ENCODE measurements at places on chromosomes 12 and 14. TPM values are rescaled to one million over a fixed set of nuclear protein-coding genes. Genes with fewer than 3 reads are reported as not detected.
A peak's percentile ranks its signal among the peaks of the same experiment; 100 is the strongest.

- DNase-seq, result no peak
Observed at GRCh38 chr14:83899706-83900105, 1630.2 kb upstream of the FLRT2 start.

DNA sequence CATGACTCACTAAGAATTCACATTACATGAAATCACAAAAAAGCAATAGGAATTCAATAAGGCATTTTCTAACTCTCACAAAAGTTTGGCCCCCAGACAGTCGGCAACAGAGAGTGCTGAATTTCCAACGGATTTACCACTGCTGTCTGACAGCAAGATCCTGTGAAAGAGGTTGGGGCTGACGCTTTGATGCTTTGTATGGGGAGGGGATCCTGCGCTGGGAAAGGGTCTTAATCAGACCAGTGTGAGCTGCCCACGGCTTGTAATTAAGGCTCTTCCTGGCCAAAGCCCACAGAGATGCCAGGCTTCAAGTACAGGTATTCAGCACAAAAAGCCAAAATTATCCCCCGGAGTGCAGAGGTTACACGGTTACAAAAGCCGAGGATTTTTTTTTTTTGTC lies 66.8 kb upstream of the TMCC3 start:
- no peak for DNase-seq

GRCh38 chr12:104410786-104411185 lies 46.0 kb upstream of the CHST11 start:
- DNase-seq, result no peak

- no peak for DNase-seq
Observed at GRCh38 chr12:16870845-16871244, 264.9 kb upstream of the LMO3 start.

GRCh38 chr12:53381731-53382630 lies 2.0 kb downstream of the SP1 start:
- no peak for DNase-seq

GRCh38 chr12:108699955-108700563 lies 31.3 kb downstream of the CORO1C start:
- no peak for DNase-seq

DNA sequence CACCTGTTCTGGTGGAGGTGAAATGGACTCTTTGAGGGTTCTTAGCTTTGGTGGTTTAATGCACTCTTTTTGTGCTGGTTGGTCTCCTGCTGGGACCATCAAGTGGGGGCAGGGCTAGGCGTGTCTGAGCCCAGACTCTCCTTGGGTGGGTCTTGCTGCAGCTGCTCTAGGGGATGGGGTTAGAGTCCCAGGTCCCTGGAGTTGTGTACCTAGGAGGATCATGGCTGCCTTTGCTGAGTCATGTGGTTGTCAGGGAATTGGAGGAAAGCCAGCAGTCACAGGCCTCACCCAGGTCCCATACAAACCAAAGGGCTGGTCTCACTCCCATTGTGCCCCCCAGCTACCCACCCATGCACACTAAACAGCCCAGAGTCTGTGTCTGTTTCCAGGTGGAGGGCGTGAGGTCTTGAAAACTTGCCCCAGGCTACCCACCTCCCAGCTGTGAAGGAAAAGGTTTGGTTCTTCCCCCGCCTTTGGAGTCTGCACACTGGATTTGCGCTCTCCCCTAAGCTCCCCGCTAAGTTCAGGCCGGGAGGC lies 387.7 kb downstream of the TMTC2 start:
- DNase-seq, result no peak

DNA sequence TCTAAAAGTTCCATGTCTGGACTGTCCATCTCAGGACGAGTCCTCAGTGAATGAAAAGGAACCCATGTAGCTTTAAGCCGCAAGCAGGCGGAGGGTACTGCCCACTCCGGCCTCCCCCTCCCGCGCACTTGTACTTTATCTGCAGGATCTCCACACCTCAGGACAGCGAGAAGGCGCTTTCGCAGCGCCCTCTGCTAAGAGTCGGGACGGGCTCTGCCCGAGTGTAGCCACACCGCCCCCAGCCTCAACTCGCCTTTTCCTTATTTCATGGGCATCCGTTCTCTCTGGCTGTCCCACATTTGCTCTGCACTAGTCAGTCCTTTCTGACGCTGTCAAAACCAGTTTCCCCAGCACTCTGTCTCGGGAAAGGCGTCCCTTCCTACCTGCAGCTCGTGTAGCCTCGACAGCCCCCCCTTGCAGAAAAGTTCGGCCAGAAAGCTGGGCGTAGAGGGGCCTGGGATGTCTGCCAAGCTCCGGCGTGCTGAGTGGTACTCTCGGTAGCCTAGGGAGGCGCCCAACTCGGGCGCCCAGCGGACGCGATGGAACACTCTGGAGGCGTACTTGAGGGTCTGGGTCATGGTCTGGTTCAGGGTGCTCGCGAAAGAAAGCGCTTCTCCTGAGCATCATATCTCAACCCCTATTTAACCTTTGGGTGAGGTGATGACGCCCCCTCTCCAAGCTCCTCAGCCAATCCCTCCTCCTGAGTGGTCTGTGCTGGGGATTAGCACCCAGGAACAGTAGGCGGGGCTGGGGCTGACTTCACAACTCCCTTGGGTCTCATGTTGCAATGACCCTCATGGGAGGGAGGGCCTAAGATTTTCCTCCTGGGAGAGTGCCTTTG lies at the start of gene CYP27B1:
TSS of gene CYP27B1 (minus strand) at position 615 of the 841 bp plus-strand sequence. CDS start at position 578, 37 bp downstream.
- peak; percentile 89 for DNase-seq

- no peak for DNase-seq
Observed at GRCh38 chr12:50790081-50790480, 26.2 kb downstream of the ATF1 start.

P2RX7 gene
- total RNA-seq, result 4.7 TPM

DYNC1H1 gene
- total RNA-seq, result 473 TPM

BMP4 gene
- 6.5 TPM for total RNA-seq

SYNDIG1L gene
- total RNA-seq, result not detected

NPAS3 gene
- total RNA-seq, result 3.6 TPM

CARMIL3 gene
- total RNA-seq, result 0.61 TPM

HOXC12 gene
- total RNA-seq, result not detected

ALG10 gene
- 4.9 TPM for total RNA-seq

CMKLR1 gene
- total RNA-seq, result 26.0 TPM

ACVRL1 gene
- total RNA-seq, result 85.2 TPM

DAZAP2 gene
- 159 TPM for total RNA-seq

Measured in mesenteric fat pad (tissue), 1 donor.